ENCODE measurements at places on chromosomes 12 and 14. TPM values are rescaled to one million over a fixed set of nuclear protein-coding genes. Genes with fewer than 3 reads are reported as not detected.

FOXN4 gene
- polyA plus RNA-seq: 0.40 TPM

LRRIQ1 gene
- 6.0 TPM for polyA plus RNA-seq

CLEC12A gene
- not detected for polyA plus RNA-seq

TAOK3 gene
- polyA plus RNA-seq: 71.5 TPM

CFL2 gene
- 213 TPM for polyA plus RNA-seq

PAPLN gene
- not detected for polyA plus RNA-seq

GPRC5D gene
- polyA plus RNA-seq: not detected

GPN3 gene
- 37.9 TPM for polyA plus RNA-seq

CEBPE gene
- polyA plus RNA-seq: not detected

RNF212B gene
- polyA plus RNA-seq: not detected

SLC25A29 gene
- polyA plus RNA-seq: 0.46 TPM

VDR gene
- polyA plus RNA-seq: not detected

TROAP gene
- polyA plus RNA-seq: not detected

ABCC9 gene
- 0.31 TPM for polyA plus RNA-seq

USP44 gene
- 2.6 TPM for polyA plus RNA-seq

NR4A1 gene
- 0.25 TPM for polyA plus RNA-seq

SDR9C7 gene
- 0.54 TPM for polyA plus RNA-seq

PRB3 gene
- not detected for polyA plus RNA-seq

Data from Purkinje cell (primary cell).